Suppressor macrophage (primary cell): ENCODE measurements at places on chromosomes 3 and 15.

DNA sequence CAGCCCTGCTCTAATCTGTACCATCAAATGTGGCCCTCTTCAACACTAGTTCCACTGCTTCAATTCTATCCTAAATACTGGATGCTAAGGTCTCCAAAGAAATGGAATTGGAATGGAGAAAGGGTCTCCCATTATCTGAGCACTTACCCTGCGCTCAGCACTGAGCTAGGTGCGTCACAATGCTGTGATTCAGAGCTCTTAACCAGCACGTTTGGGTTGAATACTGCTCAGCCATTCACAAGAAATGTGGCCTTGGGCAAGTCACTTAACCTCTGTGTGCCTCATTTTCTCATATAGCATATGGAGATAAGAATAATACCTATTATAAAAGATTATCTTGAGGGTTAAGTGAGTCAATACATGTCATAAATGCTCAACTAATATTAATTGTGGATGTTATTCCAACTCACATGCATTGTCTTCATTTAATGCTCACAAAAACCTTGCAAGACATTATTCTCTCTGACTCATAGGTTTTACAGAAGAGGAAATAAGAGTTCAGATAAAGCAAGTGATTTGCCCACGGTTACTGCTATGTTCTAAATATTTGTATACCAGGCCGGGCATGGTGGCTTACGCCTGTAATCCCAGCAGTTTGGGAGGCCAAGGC, 27.4 kb upstream of the SRGAP3 start:
- peak; percentile 16 for DNase-seq

GRCh38 chr15:38414357-38414756, 39.6 kb upstream of the FAM98B start:
- DNase-seq = peak; percentile 70

DNA sequence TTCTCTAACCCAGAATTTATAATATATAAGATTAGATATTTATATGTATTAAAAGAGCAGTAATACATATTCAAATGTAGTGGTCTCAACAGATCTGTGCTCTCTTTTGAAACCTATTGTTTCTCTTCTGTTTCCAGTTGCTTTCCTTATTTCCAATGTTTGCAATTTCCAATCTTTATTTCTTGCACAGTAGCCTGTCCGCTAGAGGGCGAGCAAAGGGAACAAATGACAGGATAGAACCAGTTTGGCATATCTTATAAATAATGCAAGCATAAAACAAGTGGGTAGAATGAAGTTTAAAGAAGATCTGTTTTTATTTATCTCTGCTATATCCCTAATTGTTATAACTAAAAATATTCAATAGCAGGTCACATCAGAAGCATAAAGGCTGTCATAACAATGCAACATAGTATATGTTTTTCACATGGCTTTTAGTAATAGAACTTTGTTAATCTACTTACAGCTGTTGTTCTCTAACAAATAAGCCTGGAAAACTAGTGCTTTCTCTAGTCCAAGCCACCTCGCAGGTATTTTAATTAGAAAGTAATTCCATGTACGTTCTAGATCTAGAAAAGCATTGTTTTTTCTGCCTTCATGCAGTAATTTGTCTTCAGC, 15.1 kb upstream of the TCAIM start:
- peak; percentile 77 for DNase-seq

DNA sequence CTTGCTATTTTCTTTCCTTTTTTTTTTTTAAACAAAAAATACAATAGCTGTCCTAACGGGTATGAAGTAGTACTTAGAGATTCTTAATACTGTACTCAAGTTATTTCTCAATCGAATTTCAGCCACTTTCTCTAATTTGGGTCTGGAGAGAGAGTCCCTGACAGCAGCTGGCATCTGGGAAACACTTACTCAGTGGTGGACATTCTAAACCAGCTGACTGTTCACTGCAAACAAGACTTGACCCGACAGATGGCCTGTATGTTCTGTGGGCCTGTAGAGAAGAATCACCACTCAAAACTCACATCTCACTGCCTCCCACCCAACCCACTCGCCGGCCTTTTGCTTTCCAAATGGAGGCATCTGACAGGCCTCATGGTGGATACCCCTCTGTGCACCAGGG, 199.6 kb downstream of the ATP10A start:
- DNase-seq = no peak

DNA sequence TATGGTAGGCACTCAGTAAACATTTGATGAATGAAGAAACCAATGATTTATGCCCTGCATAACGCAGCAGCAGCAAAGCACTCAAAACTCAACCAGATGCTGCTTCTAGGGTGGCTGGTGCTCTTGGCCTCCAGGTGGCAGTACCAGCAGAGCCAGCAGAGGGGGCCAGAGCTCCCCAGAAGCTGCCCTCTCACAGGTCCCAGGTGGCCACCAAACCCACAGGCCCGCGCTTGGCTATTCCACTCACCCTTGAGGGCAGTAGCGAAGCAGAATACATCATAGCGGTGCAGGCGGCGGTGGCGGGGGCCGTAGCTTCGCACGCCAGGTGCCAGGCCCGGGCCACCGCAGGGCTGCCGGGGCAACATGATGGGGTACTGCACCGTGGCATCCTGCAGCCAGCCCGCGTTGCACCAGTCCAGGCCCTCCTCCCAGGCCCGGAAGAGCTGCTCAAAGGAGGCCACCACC, 16.6 kb downstream of the HAPLN3 start:
- DNase-seq = peak; percentile 67

DNA sequence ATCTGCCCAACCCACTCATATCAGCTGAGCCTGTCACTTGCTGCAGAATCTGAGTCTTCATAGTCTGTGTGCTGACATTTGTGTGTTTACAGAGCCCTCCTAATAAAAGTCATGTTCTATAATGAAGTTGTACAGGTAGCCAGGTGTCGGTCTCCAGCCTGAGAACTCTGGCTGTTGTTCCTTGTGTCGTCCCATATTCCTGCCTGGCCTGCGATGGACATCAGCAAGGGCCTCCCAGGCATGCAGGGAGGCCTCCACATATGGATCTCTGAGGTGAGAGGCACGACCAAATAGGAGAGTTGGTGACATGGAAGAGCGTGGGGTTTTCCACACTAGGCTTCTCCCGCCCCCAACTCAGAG, 2.9 kb downstream of the VILL start:
- no peak for DNase-seq

- no peak for DNase-seq
Observed at GRCh38 chr3:43031889-43032545, 52.9 kb downstream of the GASK1A start.
